ENCODE measurements at places on chromosomes 11 and 22.

- no peak for DNase-seq
Measured at GRCh38 chr22:27494785-27495184, 306.8 kb downstream of the MN1 start.

GRCh38 chr22:27278946-27279345 is 522.6 kb downstream of the MN1 start:
- no peak for DNase-seq

- no peak for DNase-seq
Measured at GRCh38 chr11:118771547-118772288, 19.2 kb downstream of the DDX6 start.

GRCh38 chr11:15903246-15903645 is 453.1 kb downstream of the SOX6 start:
- DNase-seq = no peak

DNA sequence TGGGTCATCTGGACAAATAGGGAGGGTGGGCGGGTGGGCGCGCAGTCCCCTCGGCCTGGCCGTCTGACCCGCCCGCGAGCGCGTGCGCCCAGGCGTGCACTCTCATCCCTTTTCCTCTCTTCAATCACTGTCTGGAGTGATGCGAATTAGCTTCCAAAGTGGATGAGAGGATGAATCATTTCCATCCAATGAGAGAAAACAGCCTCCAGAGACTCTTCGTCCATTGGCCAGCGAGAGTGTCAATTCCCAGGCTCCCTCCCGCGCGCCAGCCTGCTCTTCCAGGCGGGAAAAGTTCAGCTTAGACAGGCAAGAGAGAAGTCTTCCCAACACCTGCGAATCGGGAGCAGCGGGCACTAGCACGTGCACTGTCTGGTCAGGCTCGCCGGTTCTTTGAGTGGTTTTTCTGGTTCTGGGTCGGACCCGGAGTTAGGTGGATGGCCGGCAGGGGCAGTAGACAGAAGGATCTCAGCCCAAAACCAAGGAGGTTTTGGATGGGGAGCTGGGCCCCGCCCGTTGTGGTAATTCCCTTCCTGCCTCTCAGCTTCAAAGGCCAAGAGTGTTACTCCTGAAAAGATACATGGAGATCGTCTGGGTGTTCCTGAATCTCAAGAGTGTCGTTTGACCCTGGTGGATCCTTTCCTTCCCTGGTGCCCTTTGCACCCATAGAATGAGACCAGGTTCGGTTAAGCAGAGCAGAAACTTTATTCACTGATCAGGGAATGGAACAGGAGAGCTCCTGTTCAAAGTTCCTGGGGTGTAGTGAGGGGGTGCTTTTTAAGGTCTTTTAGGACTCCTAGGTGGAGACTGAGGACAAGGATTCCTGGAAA is 33.4 kb upstream of the GLYATL1 start:
- peak; percentile 93 for DNase-seq

DNA sequence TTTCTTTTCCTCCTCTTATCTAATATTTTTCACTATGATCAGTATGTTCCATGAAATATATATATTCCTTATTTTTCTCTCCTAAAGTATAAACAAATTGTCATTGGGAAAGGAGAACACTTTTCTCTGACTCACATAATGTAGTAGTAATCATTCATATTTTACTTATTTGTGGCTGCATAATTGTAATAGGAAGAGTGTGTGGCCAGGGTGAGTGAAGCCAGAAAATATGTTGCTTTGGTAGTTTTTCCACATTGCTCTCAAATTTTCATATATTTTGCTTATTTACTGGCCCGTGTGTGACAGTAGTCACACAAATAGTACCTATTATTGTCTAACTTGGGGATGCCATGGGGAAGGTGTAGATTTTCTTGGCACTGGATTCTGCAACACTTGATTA is 172.1 kb downstream of the DYNC2H1 start:
- DNase-seq = no peak

GRCh38 chr11:118174006-118174567 is 2.4 kb downstream of the SCN2B start:
- no peak for DNase-seq

DNA sequence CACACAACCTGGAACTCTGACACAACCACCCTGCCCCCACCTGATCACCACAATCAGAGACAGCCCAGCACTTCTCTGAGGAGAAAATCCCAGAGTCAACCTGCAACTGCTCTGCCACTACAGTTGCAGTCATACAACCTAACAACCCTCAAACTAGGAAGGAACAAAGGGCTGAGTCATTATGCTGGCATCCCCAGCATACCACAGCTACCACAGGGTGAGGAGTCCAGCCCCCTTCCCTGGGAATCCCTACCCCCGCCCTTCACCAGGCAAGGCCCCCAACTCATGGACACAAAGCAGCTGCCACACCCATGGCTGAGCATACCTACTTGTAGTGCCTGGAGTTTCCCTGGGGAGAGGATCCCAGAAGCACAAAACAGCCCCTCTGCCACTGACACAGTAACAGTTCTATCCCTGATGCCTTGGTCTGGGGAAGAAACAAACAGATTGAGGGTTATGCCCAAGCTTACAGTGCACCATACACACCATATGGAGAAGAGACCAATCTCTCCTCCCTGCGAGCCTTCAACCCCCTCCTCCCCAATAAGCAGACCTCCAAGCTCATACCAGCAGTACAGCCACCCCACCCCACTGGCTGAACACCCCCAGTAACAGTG is 68.5 kb upstream of the C11orf58 start:
- no peak for DNase-seq

GRCh38 chr22:29213493-29213892 is 7.8 kb downstream of the EMID1 start:
- no peak for DNase-seq

DNA sequence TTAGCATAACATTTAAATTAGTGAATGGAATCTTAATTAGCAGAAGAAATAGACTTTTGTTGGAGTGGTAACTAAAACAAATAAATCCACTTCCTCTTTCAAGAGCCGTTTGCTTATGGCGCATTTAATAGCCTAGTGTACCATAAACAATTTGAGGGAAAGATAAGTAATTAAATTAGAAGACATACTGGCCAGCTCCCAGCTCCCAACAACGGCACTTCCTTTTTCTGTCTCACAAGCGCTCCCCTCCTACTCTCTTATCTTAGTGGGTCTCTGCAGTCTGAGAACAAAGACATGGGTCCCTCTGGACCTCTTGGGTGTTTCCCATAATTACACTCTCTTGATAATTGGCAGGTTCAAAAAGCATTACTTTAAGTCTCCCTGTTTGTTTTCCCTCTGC is 146.0 kb downstream of the OPCML start:
- DNase-seq = peak; percentile 76

GRCh38 chr11:116986521-116987105 is 111.6 kb downstream of the SIK3 start:
- DNase-seq = no peak

- no peak for DNase-seq
Measured at GRCh38 chr11:43418197-43418596, 59.5 kb downstream of the TTC17 start.

DNA sequence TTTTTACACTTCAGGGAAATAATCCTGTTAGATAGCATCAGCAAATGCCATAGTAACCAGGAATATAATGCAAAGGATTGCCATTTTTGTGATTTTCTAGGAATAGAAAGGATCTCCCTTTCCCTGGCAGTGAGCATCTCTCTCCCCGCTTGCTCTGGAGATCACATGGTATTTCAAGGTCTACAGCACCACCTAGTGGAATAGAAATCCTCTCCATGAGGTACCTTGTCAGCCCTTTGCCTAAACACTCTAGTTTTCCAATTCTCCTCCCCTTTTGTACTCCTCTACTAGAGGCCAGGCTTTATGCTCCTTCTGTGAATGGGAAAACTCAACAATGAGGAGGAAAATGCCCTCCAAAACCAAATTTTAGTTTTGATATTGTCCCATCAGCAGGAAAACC is 78.4 kb downstream of the XRRA1 start:
- DNase-seq = no peak

GRCh38 chr11:8259306-8259959 is 4.2 kb downstream of the LMO1 start:
- no peak for DNase-seq

DNA sequence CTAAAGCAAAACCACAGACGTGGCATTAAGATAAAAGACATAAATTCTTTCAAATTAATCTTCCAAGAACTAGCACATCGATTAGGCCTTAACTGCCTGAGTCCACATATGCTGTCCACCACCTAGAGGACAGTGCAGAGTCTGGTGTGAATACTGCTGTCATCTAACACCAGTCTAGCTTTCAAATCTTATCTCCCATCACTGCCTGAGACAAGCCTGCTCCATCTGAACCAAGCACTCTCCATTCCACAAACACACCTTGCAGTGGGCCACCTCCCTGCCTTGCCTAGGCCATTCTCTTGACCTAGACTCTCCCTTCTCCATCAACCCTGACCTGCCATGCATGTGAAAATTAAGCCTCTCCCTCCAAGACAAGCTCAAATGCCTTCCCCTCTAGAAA is 129.5 kb upstream of the PITPNB start:
- no peak for DNase-seq

DNA sequence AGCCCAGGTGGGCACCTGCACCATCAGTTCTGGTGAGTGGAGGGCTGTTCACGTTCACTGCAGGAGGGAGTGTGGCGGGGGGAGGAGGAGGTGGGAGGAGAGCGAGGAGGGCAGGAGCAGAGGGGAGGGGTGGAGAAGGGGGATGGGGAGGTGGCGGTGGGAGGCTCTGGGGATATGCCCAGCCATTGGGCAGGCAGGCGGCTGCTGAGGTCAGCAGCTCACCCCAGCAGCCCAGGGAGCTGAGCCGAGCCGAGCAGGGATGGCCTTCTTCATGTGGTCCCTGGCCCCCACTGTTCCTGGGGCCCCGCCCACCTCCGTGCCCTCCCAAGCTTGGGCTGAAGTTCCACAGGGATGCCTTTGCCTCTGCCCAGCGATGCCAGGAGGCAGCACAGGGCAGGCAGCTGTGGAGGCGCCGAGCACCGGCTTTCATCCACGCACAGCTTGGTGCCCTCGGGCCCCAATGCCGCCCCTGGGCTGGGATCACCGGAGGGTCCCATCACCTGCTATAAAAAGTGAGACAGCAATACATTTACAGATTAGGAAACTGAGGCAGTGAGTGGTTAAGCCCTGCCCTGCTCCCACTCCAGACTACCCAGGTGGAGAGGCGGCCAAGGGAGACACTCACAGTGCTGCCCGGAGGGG is 21.6 kb downstream of the RTN4R start:
- DNase-seq = no peak

GRCh38 chr11:19574916-19575315 is 137.7 kb upstream of the NAV2 start:
- DNase-seq = no peak

DNA sequence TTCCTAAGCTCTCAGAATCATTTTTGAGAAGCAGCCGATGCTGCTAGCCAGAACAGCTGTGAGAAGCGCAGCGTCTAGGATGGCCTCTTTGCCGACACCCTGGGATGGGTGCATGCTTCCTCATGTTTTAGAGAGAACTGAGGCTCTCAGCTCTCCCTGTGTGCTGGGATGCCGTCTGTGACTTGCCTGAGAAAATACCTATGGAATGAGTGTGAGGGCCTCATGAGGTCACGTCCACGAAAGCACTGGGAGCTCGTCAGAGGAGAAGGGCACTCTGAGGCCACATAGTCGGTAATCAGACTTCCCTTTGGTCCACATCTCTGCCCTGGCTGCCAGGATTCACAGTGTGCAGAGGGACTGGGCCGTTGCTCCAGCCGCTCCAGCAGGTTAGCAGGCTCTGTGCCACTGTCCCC is 54.7 kb downstream of the MICAL3 start:
- no peak for DNase-seq

GRCh38 chr11:134224710-134225664 is 516 bp downstream of the VPS26B start:
- DNase-seq = peak; percentile 85

DNA sequence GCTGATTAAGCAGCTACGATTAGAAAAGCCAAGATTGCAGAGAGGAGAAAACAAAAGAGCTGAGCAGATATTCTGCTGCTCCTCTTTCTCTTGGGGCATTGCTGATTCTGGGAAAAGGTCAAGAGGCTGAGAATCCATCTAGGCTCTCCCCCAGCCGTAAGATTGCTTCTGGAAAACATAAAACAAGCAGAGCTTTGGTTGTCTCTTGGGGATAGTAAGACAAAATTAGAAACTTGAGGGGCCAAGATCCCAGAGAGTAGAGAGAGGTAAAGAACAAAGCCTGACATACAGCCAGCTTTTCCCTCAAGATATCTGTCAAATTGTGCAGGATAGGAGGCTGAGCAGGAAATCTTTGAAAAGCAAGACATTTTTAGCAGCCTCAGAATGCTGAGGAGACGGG is 158.2 kb downstream of the TTC28 start:
- DNase-seq = no peak

DNA sequence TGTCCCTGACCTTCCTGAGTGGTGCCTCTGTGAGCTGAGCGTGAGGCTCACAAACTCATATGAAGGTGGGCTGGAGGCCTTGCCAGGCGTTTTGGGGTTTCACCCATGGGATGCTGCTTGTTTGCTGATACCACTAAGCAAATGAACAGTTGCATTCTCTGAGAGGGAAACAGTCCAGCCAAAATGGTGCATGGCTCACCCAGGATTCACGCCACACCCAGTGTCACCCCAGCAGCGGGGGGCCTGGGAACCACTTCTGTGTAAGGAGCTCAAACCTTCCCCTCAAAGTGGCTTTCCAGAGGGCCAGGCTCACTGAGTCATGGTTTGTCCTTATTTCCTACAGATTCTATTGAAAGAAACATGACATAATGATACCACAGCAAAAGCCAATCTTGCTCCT is 928.1 kb downstream of the TBC1D22A start:
- DNase-seq = no peak

DNA sequence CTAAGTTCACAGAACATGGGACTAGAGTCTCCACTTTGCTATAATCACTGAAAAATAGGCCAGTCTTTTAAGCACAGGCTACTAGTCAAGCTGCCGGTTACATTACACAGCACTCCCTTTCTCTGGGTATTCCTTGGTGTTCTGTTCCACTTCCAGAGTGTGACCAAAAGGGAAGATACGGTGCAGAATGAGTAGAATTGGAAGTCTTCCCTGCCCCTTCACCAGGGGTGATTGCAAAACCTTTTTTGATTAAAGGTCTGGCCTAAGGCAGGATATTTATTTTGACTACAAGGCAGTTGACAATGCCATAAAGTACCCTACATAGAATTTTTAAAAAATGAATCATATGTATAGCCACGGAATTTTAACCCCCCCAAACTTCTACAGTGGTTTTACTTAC is 59.6 kb upstream of the ADORA2A start:
- no peak for DNase-seq

GRCh38 chr11:20555783-20556182 is 43.6 kb upstream of the SLC6A5 start:
- no peak for DNase-seq

DNA sequence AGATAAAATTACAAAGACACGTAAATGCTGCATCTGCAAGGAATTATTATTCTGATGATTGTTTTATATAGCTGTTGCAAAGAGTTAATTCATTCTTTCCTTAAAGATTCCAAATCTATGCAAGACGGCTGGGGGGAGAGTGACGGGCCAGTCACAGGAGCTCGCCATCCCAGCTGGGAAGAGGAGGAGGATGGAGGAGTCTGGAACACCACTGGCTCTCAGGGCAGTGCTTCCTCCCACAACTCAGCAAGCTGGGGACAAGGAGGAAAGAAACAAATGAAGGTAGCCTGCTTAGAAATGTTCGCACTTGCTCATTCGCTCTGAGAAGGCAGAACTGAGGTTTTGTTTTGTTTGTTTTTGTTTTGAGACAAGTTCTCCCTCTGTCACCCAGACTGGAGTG is 73.0 kb upstream of the ADSL start:
- no peak for DNase-seq

- no peak for DNase-seq
Measured at GRCh38 chr11:107263844-107264563, 193.6 kb downstream of the CWF19L2 start.
